Heart right ventricle (tissue), 16 donors: ENCODE measurements at places on chromosomes 5 and 9.

GRCh38 chr5:102863764-102864560 is 108.9 kb downstream of the PAM start:
- DNase-seq: no peak

- DNase-seq: no peak
Measured at GRCh38 chr5:142221091-142221860, 103.5 kb downstream of the SPRY4 start.

DNA sequence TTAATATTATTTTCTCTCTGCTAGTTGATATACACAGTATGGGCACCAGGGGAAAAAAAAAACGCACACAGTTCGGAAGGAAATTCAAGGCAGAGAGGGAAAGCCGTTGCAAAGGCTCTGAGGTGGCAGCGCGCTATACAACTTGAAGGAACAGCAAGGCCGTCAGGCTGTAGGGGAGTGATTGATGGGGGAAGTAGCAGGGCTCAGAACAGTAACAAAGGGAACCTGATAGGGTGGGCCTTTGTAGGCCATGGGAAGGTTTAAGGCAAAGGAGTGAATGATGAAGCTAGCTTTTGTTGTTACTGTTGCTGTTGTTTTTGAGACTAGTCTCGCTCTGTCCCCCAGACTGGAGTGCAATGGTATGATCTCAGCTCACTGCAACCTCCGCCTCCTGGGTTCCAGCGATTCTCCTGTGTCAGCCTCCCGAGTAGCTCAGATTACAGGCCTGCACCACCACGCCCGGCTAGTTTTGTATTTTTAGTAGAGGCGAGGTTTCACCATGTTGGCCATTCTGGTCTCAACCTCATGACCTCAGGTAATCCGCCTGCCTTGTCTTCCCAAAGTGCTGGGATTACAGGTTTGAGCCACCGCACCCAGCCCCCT is 27.0 kb downstream of the AQP7 start:
- DNase-seq: no peak

DNA sequence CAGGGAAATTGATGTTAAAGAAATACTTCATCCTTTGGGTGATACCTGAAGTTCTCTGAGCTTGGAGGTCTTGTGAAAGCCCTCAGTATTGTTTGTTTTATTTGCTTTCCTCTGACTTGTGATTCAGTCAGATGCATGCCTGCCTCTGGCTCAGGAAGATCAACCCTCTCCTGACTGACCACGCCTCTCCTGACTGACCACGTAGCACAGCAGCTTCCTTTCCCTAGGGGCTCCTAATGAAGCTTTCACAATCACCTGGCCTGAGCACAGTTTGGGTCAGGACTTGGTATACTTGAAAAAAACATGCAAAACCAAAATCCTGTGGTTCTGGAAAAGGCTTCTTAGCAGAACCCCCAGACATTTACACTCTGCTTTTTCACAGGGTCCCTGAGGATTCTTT is 3.8 kb downstream of the TGFBI start:
- no peak for DNase-seq

GRCh38 chr5:132680780-132681475 is 7.1 kb downstream of the IL4 start:
- DNase-seq: no peak

GRCh38 chr9:89732295-89732938 is 127.6 kb downstream of the GADD45G start:
- DNase-seq: no peak

DNA sequence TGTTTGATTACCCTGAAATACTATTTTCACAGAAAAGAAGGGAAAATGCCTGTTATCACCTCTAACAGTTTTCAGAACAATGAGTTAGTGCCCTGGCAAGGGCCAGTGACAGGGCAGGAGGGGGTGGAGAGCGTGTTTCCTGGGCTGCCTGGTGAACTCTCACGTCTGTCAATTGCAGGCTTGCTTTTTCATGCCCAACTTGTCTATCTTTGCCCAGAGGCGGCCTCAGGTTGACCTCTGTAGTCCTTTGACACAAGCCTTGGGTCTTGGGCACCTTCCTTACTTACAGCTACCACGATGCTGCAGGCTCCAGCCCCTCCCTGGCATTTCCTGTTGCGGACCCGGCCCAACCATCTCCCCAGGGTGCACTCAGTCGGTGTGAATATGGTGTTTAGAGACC is 2.2 kb upstream of the CEL start:
- no peak for DNase-seq

- DNase-seq: peak; percentile 11
Measured at GRCh38 chr5:56012281-56012963, 17.7 kb upstream of the IL6ST start.

- no peak for DNase-seq
Measured at GRCh38 chr9:81716409-81716808, 27.1 kb upstream of the TLE1 start.

- no peak for DNase-seq
Measured at GRCh38 chr9:27474305-27474704, 49.8 kb upstream of the IFNK start.

- DNase-seq: no peak
Measured at GRCh38 chr9:135081731-135082130, 5.7 kb upstream of the OLFM1 start.

- DNase-seq: peak; percentile 54
Measured at GRCh38 chr5:55636683-55637082, 75.4 kb downstream of the SLC38A9 start.

DNA sequence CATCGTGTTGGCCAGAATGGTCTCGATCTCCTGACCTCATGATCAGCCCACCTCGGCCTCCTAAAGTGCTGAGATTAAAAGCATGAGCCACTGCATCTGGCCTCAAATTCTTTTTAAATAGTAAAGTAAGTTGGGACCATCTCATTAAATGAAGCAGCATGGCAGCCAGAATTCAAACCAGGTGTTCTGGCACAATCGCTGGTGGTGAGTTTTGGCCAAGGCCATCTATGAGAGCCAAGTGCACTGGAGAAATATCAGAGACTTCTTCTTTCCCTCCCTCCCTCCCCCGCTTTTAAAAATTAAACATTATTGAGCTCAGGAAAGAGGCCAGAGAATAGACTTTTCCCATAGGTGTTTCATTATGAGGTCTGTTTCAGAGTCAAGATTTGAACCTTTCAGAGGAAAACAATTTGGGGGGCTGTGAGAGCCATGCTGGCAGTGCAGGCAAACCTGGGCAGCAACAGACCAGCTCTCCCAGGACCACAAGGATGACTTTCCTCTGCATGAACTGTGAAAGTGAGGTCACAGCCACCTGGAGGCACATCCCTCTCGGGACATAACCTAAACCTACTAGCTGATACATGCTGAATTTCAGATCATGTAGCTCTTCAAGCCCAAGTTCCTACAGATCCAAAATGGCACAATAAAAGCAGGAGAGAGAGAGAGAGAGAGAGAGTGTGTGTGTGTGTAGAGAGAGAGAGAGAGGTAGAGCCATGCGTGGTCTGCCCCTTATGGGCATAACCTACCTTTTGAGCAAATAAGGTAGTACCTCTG is 94.6 kb upstream of the DMRT1 start:
- no peak for DNase-seq

DNA sequence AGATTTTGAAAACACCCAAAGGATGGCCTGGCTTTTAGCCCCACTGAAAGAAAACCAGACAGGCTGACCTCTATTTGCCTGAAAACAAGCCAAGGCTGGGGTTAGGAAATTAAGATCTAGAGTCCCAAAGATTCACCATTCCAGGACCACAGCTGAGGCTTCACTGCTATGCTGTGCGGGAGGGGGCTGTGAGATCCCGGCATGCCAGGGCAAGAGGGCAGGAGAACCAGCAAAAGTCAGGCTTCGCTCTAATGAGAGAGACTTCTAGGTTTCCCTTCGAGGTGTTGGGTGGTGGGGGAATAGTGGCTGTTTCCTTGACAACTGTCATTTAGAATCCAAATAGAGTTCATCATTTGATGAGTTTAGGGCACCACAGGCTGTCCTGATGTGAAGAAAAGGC is 152.9 kb upstream of the NFIB start:
- DNase-seq: no peak

- DNase-seq: no peak
Measured at GRCh38 chr9:84755380-84755779, 85.9 kb downstream of the NTRK2 start.

- no peak for DNase-seq
Measured at GRCh38 chr9:126401107-126401506, 74.5 kb downstream of the MVB12B start.

DNA sequence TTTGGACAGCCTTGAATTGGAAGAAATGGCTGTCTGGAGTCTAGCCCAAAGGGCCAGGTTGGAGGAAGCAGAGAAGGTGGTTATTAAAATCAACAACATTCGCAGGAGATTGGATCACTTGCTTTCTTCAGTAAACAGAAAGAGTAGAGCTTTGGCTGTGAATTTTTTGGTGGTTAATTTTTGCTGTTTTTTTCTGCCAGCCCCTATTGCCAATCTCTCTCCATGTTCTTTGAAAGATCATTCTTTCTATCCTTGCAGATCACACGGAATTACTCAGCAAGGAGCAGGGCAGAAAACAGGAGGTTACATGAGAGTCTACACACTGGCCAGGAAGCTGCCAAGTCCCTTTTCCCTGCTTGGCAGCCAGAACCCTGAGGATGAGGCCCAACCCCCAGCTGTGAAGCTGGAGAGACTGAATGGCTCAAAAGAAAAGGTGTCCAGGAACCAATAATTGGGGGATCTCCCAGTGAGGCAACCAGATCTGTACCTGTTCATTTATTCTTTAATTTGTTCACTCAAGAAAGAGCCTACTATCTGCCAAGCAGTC is 13.0 kb downstream of the GLRX start:
- peak; percentile 34 for DNase-seq

DNA sequence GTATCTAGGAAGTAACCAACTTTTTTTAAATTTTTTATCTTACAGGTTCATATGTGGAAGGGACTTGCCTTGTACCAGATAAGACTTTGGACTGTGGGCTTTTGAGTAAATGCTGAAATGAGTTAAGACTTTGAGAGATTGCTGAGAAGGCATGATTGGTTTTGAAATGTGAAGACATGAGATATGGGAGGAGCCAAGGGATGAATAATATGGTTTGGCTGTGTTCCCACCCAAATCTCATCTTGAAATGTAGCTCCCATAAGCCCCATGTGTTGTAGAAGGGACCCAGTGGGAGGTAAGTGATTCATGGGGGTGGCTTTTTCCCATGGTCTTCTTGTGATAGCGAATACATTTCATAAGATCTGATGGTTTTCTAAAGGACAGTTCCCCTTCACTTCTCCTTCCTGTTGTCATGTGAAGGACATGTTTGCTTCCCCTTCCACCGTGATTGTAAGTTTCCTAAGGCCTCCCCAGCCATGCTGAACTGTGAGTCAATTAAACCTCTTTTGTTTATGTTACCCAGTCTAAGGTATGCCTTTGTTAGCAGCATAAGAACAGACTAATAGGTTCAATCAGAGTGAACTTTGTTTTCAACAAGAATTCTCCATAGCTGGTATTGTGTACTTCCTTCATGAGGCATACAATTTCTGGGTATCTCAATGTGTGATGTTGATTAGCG is 535.6 kb upstream of the MEF2C start:
- no peak for DNase-seq

GRCh38 chr9:122822056-122822455 is 6.3 kb downstream of the PDCL start:
- DNase-seq: no peak

DNA sequence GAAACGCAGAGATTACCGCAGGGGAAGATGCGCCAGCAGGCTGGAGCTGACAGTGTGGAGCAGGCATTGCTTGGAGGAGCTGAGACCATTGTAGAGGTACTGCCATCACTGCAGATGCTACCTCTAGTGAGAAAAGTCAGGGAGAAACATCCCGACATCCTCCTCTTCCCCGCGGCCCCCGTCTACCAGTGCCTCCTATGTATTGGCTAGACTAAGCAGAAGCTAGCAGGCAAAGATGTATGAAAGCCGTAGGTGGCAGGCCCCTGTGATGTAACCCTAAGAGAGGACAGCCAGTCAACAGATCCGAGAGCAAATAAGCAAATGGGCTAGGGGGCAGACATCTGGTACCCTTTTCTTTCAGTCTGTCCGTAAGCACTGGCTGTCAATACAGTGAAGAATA is 115.5 kb upstream of the ACTBL2 start:
- DNase-seq: no peak

GRCh38 chr9:2083479-2083878 is 68.3 kb downstream of the SMARCA2 start:
- DNase-seq: no peak

GRCh38 chr9:130782886-130783530 is 52.0 kb upstream of the ABL1 start:
- no peak for DNase-seq

DNA sequence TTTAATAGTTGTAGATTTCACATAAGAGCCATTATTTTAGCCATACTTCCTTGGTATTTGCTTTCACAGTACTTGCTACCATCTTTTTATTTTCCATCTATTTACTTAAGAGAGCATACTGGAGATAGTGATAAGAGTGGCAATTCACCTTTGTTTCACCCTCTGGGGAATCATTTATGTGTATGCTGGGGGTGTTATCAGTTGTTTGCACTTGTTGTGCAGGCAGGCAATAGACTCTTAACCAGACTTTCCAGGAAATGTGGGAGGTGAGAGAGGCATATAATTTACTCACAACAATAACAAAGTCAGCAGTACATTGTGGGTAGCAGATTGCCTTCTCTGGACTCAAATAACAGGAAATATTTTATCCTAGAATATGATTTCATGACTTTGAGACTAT is 1018.3 kb downstream of the CDH12 start:
- no peak for DNase-seq

- DNase-seq: no peak
Measured at GRCh38 chr9:114287763-114288192, 35.1 kb upstream of the ORM1 start.

- no peak for DNase-seq
Measured at GRCh38 chr5:83044926-83045325, 32.3 kb downstream of the TMEM167A start.

- no peak for DNase-seq
Measured at GRCh38 chr9:37429441-37430285, 7.2 kb downstream of the GRHPR start.

- DNase-seq: no peak
Measured at GRCh38 chr5:124420952-124421351, 325.5 kb downstream of the ZNF608 start.

DNA sequence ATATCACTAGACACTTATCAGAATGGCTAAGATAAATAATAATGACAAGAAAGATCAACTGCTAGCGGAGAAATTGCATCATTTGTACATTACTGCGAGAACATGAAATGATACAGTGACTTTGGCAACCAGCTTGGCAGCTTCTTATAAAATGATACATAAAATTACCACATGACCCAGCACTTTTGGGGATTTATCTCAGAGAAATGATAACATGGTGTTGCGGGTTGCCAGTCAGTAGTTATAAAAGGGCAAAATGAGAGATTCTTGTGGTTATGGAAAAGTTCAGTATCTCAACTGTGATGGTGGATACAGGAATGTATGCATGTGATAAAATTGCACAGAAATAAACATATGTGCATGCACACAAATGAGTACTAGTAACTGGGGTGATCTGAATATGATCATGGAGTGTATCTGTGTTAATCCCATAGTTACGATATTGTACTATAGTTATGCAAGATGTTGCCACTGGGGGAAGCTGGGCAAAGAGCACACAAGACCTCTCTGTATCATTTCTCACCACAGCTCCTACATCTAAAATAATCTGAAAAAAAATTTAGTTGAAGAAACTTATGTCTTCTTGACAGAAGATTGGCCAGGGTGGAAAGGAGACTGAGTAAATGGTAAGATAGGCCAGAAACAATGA is 128.9 kb downstream of the NXNL2 start:
- DNase-seq: no peak
